ENCODE measurements at places on chromosomes 3 and 15.

DNA sequence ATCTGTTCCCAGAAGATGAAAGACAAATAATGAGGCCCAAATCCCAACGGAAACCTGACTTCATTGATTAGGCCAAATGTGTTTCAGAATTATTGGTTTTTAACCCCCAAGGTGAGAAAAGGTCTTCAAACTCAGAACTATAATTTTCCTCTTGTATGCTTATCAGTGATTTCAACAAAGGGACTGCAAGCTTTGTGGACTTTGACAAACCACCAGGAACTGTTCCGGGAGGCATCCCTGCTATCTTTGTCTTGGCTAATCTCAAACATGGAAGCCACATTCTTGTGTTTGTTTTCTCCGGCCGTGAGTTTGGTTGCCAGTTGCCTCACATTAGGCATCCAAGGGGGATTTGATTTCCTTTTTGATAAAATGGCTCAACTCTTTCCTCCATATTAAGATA lies 19.5 kb downstream of the ARHGEF3 start:
- no peak for DNase-seq

DNA sequence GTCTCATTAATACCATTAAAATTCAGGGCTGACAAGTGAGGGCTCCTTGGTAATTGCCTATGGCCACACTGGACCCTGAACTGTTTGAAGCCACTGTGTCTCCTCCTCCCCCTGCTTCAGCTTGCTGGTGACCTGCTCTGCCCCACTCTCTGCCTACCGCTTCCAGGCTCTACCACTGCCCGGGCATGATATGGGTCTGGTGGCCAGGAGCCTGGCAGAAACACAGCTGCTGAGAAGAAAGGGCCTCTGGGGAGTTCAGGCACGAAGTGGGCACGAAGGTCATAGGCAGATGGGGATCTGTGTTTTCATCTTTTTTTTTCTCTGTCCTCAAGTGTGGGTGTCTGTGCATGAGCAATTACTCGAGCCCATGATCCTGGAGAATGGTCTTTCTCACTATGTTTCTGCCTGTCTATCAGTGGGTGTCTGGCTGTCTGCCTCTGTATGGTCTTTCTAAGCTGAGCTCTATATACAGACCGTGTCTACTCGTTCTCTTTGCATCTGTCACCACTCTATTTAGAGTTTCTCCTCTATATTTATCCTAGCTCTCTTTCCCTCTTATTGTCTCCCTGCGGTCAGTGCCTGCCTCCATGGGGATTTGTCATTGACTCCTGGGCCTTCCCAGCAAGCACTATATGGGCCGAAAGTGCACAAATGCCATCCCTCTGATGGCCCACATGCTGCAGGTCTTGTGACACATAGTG lies 42.1 kb upstream of the EPHB1 start:
- no peak for DNase-seq

DNA sequence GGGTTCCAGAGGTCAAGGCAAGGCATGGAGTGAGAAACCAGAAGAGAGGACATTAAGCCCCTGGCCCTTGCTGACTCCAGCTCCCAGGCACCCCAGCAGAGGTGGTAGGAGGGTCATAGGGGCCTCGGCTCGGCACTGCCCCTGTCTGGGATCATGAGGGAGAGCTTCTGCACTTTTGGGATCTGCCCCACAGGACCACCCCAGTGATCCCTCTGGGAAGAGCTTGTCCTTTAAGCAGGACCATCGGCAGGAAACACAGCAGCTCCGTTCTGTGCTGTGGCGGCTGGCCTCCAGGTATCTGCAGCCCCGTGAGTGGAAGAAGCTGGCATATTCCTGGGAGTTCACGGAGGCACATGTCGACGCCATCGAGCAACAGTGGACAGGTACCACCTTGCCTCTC lies 35.5 kb downstream of the ANKDD1A start:
- DNase-seq: no peak

DNA sequence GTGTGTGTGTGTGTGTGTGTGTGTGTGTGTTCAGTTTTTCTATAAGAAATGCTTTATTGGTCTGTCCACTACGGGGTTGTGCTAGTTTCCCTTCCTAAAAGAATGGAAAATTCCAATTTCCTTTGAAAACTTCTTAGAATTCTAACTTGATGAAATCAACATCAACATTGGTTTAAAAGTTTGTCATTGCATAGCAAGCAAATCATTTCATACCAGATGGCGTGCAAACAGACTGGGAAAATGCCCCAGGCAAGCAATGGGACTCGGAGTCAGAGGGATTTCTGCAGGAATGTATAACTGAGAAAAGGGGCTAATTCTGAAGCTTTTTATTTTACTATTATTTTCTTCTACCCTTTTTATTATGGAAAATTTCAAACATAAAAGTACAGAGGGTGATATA lies 13.1 kb upstream of the DYNC1LI1 start:
- DNase-seq: no peak

DNA sequence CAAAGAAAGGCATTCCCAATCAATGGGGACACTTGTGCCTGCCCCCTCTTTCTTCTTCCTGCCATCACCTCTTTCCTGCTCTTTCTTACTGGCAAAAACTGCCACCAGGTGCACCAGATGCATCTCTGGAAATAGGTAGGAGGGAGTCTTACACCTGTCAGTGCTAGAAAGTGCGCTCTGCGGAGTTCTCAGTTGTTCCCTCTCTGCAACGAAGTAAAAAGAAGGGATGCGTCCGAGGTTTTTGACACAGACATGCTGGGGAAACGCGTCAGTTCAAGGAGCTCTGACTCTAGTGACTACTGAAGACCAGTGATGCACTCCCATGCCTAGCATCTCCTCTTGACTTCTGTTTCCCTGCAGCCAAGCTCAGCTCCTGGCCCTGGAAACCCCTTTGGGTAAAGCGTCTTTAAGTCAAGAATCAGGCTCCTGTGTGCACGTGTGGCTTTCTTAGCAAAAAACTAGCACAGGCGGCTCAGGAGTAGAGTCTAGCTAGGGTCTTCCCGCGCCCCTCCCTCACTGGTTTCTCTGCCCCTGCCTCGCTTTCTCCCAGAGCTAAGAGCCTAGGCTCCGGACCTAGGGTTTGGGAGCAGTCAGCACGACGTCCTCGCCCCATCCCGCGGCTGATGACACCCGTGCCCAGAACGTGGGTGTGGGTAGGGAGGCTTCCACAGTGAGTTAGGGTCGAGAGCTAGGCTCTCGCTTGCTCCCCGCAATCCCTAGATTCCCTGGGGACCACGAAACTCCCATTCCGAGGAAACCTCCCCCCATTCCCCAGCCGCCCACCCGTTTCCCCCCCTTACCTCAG lies 564 bp upstream of the GRM7 start:
- DNase-seq: no peak

DNA sequence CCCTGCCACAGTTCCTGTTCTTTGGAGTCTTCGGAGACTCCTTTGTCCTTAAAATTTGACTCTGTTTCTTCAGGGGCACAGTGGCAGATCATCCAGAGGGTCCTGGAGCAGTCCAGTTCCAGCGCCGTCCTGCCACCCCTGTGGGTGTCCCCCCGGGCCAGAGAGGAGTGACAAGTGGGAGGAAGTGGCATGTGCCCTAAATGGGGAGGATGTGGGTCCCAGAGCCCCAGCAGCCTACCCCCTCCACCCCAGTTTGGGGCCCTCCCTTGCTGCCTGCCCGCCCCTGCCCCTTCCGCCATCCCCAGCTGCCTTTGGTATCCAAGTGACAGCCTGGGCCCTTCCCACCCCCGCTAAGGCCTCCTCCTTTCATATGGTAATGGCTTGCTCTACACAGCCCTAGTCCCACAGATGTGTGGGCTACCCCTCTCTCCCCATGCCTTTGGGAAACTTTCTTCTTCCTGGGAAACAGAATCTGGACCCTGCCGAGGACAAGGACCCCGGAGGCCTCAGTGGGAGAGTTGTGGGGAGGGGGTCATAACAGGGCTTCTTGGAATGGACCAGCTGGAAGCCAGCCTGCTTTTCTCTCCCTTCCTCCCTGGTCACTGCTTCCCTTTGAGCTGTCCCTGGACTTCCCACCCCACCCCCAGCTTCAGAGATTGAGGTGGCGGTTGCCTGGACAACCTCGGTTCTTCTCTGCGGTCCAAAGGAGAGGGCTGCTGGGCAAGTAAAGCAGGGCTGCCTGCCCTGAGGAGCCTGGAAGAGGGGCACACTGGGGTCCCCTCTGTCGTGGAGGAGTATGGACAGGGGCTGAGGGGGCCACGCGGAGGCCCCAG lies 43.2 kb downstream of the KLHL25 start:
- no peak for DNase-seq

DNA sequence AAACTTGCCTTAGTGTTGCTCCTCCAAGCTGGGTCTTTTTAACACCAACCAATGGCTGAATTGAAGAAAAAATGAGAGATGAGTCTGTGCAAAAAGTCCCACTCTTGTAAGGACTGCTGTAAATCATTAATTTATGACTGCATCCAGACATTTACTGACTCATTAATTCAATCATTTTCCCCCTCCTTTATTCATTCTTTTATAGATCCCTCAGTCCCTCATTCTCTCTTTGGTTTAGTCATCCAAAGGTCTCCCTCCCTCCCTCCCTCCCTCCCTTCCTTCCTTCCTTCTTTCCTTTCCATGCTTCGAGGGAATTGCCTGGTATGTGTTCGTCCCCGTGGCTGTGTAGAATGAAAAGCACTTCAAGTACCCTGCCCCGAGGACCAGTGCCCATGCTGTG lies 35.3 kb upstream of the MRPS22 start:
- no peak for DNase-seq

DNA sequence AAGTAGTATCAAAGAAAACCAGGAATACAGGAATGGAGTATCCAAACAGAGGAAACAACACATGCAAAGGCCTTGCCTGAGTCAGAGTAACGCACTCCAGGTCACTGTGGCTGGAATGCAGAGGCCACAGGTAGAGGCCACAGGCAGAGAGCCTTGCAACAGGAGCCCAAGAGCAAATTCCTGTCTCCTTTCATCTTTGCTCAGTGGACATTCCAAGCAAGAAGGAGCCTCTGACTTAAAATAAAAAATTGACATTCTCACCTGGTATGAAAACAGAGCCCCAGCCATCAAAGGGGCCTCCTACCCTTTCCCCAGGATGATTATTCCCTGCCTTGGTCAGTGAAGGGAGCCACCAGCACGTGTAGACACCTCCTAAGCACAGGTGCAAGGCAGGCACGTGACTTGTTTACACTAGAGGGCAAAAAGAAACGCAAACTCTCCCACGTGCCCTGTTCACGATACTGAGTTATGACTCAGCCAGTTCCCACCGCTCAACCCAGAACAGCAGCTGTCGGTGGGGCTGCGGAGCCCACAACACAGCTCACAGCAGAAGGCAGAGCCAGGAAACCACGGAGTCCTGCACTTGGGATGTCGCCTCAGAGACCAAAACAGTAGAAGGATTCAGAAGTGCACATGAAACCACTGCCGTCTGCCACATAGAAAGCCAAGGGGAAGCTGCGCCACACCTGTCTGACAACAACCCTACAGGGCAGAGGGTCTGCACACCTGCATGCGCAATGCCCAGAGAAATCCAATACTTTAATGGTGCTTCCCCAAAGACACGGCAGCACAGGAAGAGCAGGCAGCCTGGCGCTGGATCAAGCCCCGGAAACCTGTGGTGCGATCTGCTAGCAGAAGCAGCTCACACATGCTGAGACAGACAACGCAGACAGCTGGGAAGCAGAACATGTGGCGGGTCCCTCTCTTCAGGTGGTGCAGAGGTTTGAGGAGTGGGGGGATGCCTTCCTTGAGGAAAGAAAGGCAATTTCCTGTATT lies 52.1 kb downstream of the ITGB5 start:
- peak; percentile 60 for DNase-seq

GRCh38 chr3:56459719-56460118 lies 8.5 kb downstream of the ERC2 start:
- no peak for DNase-seq

- no peak for DNase-seq
Measured at GRCh38 chr3:142663865-142664264, 60.0 kb upstream of the TRPC1 start.

- DNase-seq: no peak
Measured at GRCh38 chr3:156535162-156535627, 19.7 kb downstream of the SSR3 start.

GRCh38 chr3:74787011-74787410 lies 172.6 kb upstream of the CNTN3 start:
- DNase-seq: no peak

GRCh38 chr15:99054025-99054387 lies 46.4 kb upstream of the PGPEP1L start:
- no peak for DNase-seq

DNA sequence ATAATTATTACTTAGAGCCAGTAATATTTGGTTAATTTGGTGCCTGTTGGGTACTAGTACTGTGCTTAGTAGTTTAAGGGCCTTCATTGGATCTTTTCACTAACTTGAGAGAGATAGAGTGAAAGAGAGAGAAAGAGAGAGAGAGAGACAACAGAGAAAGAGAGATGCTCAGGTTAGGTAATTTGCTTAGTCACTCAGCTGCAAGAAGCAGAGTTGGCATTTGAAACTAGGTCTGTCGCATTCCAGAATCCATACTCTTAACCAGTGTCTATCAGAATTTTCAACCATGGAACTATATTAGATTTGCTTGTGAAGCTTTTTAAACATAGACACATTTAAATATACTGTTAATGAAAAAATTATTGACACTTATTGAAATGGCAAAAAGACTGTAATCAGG lies 31.1 kb upstream of the NUDT16 start:
- DNase-seq: no peak

- DNase-seq: no peak
Measured at GRCh38 chr15:86610038-86610437, 530.4 kb downstream of the AGBL1 start.

- no peak for DNase-seq
Measured at GRCh38 chr3:158830391-158830790, 28.5 kb downstream of the MFSD1 start.

- no peak for DNase-seq
Measured at GRCh38 chr3:103949693-103950092, 1417.0 kb upstream of the ALCAM start.
